HAP-1 (cell line): ENCODE measurements at places on chromosomes 2 and 18.

DNA sequence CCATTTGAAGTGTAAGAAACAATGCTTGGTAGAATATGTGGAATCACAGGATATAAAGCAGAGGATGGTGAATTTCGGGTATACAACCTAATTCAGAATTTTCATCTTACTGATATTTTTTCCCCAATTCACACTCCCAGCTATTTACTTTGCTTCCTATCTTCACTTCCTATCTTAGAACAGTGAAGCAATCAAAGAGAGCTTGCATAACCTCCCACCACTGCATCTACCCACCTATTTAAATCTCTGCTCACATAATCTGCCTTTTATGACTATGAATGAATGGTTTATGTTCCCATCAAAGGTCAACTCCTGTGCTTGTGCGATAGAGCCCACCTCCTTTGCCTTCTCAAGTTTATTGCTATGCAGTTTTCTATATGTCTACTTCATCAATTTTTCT is 3.3 kb downstream of the RMDN2 start:
- DNase-seq = no peak

DNA sequence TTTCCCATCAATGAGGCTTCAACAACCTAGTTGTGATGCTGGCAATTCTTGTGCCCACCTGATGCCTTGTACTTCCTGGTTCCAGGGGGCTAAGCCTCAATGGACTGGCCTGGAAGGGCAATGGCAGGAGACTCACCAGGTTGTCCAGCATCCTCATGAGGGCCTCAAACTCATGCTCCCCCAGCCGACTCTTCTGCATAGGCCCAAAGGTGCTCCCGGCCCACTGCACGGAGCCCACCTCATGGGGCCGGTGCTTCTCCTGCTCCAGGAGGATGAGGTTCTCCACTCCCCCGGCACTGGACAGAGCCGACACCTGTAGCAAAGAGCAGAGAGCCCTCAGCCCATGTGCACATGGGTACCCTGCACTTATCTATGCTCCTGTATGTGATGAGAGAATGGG is 84.5 kb downstream of the ADD2 start:
- no peak for DNase-seq

GRCh38 chr18:74511823-74512222 is 15.7 kb downstream of the CNDP2 start:
- DNase-seq = no peak

GRCh38 chr2:15640261-15640711 is 48.6 kb downstream of the DDX1 start:
- no peak for DNase-seq

DNA sequence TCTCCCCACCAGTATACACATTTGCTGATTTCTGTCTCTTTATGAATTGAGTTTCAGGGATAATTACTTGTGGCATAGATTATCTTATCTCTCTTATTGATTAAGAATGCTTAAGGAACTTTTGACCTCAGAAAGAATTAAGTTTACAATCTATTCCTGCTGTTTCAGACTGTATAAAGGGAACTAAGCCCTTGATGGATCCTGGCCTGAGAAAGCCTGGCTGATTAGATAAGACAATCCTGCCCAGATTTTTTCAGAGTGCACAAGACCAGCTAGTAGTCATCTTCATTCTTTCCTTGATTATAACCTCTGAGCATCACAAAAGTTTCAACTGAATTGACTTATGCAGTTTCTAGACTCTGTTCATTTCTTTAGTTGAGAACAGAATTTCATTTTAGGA is 22.7 kb upstream of the TFPI start:
- DNase-seq = no peak

DNA sequence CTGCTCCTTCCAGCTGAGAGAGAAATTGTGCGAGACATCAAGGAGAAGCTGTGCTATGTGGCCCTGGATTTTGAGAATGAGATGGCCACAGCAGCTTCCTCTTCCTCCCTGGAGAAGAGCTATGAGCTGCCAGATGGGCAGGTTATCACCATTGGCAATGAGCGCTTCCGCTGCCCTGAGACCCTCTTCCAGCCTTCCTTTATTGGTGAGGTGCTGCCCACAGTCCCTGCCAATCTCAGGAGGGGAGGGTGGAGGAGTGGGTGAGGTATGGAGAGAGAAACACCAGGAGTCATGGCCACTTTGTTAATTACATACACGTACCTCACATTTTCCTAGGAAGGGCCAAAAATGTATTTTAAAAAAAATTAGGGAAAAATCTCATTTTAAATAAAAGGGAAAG is 12.0 kb upstream of the DGUOK start:
- DNase-seq = no peak

GRCh38 chr2:235312571-235312970 is 181.3 kb upstream of the AGAP1 start:
- DNase-seq = no peak

- no peak for DNase-seq
These were observed 36.7 kb downstream of the LMAN2L start for GRCh38 chr2:96703021-96703751.

GRCh38 chr2:65550246-65550645 is 117.8 kb upstream of the SPRED2 start:
- DNase-seq = no peak

- no peak for DNase-seq
These were observed 167.1 kb downstream of the SLC8A1 start for GRCh38 chr2:40284797-40285196.

DNA sequence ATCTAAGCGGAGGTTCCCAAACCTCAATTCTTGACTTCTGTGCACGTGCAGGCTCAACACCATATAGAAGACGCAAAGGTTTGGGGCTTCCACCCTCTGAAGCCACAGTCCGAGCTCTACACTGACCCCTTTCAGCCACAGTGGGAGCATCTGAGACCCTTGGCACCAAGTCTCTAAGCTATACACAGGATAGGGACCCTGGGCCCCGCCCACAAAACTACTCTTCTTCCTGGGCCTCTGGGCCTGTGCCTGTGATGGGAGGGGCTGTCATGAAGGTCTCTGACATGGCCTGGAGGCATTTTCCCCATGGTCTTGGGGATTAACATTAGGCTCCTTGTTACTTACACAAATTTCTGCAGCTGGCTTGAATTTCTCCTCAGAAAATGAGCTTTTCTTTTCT is 1374.1 kb upstream of the NXPH2 start:
- DNase-seq = peak; percentile 10

GRCh38 chr2:156826341-156826933 is 390.3 kb downstream of the GPD2 start:
- DNase-seq = no peak

DNA sequence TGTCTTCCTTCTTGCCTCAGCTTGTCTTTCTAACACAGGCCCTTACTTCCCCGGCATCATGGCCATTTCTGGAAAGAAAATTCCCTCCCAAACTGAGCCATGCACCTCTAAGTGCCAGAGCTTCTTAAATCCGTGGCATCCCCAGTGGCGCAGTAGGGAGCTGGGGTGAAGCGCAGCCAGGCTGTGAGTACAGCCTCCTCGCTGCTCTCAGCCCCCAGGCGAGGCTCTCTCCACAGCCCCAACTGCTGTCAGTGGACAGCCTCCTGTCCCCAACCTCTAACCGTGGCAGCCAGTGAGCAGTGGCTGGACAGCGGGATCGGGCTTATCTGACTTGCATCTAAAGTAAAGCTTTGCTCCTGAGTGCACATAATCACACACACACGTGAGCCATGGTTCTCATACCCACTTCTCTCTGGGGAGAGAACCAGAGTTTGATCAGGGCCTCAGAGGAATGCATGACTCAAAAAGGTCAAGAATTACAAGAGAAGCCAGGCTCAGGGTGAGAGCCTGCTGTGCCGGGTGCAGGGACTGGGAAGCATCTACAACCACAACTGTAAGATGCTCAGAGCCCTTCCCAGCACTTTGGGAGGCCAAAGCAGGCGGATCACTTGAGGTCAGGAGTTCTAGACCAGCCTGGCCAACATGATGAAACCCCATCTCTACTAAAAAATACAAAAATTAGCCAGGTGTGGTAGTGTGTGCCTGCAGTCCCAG is 50.7 kb downstream of the SFXN5 start:
- no peak for DNase-seq

DNA sequence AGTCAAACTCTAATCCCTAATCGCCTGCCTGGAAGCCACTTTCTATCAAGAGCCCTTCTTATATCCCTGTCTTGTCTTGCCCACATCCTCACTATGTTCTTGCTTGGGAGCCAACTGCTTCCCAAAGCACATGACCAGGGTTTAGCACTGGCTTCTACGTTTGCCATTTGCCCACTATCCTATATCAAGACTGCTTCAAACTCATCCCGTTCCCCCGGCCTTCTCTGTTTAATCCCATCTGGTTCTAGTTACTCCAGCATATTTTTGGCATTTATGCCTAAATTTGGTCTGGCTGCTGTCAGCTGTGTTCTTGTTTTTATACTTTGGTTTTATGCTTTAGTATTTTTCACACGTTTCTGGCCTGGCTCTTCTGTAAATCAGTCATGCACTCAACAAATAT is 40.2 kb downstream of the POLR1A start:
- DNase-seq = no peak

DNA sequence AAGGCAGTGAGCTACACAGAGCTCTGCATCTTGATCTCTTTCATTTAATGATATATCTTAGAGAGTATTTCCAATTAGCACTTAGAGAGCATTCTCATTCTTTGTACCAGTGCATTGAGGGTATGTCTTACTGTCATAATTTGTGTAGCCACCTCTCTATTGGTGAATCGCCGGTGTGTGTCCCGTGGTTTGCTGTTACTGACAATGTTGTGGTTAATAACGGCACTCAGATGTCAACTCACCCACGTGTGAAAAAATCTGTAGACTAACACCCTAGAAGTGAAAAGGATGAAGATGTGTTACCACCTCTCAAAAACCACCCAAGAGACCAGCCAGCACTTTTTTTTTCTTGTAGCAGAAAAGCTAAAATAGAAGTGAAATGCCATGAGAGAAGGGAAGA is 37.1 kb downstream of the TEX51 start:
- DNase-seq = no peak

GRCh38 chr2:173666171-173666888 is 298.8 kb downstream of the SP3 start:
- peak; percentile 33 for DNase-seq

DNA sequence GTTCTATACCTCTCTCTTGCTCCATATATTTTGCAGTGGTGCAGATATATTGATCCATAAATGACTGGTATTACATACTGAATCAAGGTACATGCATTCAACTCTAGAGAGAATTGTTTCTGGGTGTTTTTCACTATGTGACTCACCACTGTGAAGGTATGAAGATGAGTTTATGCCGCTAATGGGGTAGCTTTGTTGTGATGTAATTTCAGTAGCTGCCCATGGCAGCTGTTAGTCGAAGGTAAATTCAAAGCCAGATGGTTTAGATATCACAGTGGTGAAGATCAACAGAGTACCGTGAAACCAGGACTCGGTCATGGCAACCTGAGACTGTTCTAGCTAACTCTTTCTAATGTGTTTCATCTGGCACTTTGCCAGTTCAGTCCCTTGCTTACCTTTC is 50.4 kb downstream of the PKP4 start:
- no peak for DNase-seq
